Midbrain (tissue), 1 donor: ENCODE measurements at places on chromosomes 7 and 10.

- no peak for DNase-seq
Observed at GRCh38 chr7:75650681-75651080, 88.1 kb downstream of the HIP1 start.

GRCh38 chr10:3542185-3542611, 242.8 kb downstream of the KLF6 start:
- DNase-seq: no peak

GRCh38 chr7:155585951-155586350, 39.6 kb upstream of the CNPY1 start:
- no peak for DNase-seq

DNA sequence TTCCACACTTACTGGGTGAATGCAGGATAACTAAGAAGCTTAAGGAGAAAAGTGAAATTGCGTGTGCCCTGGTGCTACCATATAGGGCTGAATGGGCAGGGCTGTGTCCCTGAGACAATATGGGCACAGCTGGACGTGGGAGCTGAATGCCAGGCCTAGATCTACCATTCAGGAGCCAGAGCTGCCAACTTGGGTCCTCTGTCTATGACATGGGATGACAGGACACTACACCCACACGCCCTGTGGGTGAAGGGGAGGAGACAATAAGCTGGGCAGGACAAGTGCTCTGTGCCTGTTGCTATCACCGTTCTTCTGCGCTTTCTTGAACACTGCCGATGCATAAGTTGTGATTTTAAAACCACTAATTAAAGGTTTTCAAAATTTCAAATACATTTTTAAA, 293.9 kb downstream of the TNS3 start:
- DNase-seq: no peak

- DNase-seq: no peak
Observed at GRCh38 chr10:110218632-110219031, 11.2 kb downstream of the MXI1 start.

GRCh38 chr7:142754681-142755575, 5.7 kb downstream of the PRSS1 start:
- DNase-seq: no peak

- no peak for DNase-seq
Observed at GRCh38 chr10:38050212-38050611, 39.7 kb downstream of the ZNF33A start.

GRCh38 chr10:120511165-120511564, 54.1 kb downstream of the PLPP4 start:
- DNase-seq: no peak

DNA sequence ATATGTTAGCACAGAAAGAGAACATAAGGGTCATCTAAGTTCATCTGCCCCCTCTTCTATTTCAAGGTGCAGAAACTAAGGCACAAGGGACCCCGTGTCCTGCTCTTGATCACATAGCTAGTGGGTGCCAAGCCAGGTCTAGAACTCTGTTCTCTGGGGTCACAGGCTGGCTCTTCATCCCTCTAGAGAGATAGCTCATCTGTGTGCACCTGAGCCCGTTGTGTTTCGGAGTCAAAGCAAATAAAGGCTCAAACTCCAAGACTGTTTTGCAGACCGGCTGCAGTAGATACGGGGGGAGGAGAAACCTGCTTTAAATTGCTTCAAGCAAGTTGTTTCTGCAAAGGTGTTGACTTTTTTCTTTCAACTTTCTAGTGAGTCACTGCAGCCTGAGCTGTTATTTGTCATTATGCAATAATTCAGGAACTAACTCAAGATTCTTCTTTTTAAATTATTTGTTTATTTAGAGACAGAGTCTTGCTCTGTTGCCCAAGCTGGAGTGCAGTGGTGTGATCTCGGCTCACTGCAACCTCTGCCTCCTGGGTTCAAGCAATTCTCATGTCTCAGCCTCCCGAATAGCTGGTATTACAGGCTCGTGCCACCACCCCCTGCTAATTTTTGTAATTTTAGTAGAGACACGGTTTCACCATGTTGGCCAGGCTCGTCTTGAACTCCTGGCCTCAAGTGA, 6.5 kb downstream of the BLVRA start:
- DNase-seq: no peak

GRCh38 chr10:104417637-104418292, 64.1 kb downstream of the CFAP58 start:
- DNase-seq: no peak

GRCh38 chr7:64494912-64495461, 67.9 kb downstream of the ZNF680 start:
- DNase-seq: peak; percentile 19

DNA sequence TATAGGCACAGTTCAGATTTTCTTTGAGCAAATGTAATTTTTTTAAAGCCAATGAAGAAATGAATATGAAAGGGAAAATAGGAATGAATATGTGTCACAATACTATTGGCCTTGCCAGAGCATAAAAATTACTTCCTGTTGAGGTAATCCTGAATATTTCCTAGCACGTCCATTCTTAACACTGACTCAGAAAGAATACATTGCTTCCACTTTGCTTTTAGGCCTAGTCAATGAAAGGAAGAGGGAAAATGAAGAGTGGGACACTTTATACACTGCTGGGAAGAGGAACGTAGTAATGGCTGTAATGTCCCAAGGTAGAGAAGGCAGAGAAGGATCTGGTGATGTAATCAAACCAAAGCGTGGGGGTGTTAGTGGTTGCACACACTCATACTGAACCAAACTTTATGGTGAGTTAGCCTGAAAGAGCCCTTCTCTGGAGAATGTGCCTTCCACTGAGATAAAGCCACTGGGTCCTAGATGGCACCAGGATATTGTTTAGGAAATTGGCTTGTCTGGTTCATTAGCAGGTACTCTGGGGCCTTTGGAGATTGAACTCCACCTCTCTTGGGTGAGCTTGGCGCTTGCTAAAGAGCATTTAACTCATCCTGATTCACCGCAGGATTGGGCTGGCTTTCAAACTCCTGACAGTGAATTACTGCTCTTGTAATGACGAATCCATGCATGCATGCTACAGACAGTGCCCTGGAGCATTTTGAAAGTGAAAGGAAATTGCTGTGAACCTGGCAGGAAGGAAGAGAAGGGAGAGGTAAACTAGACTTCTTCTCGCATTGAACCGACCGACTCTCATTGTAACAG, 254.9 kb downstream of the KIAA1217 start:
- DNase-seq: no peak

DNA sequence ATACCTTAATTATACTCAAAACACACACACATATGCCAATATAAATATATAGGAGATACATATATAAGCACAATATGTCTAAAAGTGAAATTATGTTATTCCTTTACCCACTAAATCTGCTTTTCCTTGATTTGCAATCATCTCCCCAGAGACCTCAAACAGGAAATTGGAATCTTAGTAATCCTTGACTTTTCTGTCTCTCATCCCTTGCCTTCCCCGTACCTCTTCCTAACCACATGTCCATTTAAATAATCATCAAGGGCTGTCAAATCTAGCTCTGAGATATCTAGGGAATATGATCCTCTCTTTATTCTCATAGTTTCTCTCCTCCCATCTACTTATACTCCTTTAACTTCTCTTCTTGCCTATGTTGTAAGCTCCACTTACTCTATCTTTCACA, 336.6 kb downstream of the HGF start:
- DNase-seq: no peak

DNA sequence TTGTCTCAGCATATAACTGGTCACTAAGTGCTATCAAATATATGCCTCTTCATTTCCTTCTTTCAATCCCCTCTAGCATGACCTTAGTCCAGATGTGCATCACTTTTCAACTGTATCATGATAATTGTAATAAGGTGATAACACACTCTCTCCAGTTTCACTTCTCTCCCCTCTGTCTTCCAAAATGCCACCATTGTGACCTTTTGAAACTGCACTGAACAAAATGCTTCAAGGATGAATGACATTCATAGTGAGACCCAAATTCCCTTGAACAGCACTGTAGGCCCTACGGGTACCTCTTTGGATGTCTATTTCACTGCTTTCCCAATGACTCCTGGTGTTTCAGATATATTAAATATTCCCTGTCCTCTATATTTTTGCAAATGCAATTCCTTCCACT, 224.8 kb downstream of the DNAJB9 start:
- no peak for DNase-seq

- no peak for DNase-seq
Observed at GRCh38 chr7:155020996-155021395, 18.1 kb upstream of the PAXIP1 start.

DNA sequence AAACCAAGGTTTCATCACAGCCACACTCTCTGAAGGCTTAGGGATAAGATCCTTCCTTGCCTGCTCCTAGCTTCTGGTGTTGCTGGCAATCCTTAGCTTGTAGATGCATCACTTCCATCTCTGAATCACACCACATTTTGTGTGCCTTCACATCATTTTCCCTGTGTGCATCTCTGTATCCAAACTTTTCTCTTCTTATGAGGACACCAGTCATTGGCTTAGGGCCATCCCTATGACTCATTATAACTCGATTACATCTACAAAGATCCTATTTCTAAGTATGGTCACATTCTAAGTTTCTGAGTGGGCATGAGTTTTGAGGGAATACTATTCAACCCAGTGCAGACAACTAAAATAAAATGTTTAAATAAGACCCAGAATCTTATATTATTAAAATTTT, 121.7 kb downstream of the C7orf25 start:
- DNase-seq: no peak

GRCh38 chr10:80484676-80485075, 30.6 kb downstream of the TSPAN14 start:
- no peak for DNase-seq

GRCh38 chr7:1850111-1850975, 180.3 kb downstream of the ELFN1 start:
- no peak for DNase-seq

DNA sequence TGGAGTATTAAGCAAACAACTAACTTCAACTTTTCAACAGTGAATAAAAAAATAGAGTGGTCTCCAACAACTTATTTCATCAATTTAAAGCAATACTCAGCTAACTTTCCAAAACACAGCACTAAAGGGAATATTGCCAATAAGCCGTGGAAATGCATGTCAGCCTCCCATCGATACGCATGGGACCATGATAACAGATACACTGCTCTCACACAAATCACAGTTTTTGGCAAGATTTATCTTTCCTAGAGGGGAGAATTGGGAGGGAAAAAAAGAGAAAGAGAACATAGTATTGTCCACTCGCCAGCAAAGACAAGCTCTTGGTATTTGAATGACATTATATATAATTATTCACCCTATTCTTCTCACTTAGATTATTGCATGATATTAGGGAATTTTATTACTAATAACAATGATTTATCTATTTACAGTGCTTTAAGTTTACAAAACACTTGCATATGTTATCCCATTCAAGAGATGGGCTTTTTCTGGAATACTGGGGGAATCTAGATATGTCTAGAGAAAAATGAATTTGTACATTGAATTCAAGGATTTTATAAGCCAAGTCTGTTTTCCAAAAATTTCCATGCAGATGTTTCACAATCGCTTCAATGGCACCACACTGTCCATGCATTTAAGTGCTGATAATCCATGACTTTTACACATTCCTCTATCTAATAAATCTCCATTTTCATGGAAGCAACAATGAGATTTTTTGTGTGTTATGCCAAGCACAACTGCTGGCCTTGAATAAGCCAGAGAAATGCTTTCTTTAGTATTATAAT, 194.0 kb upstream of the MGMT start:
- DNase-seq: no peak

DNA sequence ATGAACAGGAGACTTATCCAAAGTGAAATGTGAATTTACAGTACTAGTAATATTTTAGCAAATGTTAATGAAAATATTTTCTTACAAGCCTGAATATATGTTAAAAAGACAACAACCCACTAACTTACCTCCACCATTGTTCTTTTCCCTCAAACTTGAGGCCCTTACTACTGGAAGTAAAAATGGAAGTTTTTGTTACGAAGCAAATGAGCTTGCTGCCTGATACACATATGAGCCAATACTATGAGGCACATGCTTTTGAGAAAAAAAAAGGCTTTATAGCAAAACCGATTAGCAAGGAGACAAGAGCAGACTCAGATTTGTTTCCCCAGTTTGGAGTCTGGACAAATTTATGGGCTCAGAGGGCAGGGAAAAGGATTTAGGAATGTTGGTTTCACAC, 29.0 kb downstream of the PRPS1L1 start:
- no peak for DNase-seq

DNA sequence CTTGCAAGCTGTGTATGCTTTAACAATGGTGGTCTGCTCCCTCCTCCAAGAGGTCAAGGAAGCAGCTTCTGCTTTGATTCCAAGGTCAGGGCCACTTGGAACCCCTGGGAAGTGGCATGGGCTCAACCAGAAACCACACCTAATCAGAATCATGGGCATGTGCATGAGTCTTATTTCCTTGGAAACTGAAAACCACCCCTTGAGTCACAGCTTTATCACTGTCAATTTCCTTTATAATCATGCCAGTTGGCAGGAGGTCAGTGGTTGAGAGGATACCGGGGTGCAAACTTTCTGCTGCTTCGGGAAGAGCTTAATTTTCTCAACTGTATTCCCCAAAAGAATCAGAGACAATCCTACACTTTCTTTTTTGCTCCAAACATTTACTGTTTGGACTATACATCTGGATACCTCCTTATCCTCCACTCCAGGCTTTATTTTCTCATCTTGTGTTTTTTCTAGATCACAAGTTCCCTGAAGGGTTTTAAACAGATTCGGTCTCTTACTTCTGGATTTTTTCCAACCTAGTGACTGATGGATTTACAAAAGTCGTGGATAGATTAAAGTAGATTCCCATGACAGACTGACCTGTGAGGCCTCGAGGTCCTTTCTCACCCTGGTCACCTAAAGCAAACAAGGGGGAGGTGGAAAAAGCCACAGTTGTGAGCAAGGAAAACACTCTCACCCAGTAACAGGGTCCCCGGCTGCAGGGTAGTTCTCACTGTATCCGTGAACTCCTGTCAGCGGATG, 36.0 kb downstream of the COL17A1 start:
- no peak for DNase-seq

DNA sequence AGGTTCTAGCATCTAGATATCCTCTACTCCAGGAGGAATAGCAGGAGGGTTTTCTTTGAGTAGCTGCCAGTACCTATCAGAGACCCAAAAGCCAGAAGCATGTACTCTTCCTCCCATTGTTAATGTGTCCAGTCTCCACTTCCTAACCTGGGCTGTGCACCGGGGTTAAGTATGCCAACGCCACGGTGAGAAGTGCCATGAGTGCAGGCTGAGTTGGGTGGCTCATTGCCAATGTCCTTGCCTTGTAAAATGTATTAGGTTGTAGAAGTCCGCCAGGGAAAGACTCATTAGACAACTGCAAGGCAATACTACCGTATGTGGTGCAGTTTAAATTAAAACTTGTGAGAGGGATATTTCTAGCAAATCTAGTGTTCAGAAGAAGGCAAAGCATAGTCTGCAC, 55.0 kb upstream of the PRR15 start:
- DNase-seq: no peak

GRCh38 chr10:23100331-23101030, 5.1 kb downstream of the MSRB2 start:
- no peak for DNase-seq
